Testis (tissue), 5 donors: ENCODE measurements at places on chromosomes 7 and 10.

- DNase-seq, result no peak
Observed at GRCh38 chr10:29356931-29357330, 68.1 kb downstream of the LYZL1 start.

DNA sequence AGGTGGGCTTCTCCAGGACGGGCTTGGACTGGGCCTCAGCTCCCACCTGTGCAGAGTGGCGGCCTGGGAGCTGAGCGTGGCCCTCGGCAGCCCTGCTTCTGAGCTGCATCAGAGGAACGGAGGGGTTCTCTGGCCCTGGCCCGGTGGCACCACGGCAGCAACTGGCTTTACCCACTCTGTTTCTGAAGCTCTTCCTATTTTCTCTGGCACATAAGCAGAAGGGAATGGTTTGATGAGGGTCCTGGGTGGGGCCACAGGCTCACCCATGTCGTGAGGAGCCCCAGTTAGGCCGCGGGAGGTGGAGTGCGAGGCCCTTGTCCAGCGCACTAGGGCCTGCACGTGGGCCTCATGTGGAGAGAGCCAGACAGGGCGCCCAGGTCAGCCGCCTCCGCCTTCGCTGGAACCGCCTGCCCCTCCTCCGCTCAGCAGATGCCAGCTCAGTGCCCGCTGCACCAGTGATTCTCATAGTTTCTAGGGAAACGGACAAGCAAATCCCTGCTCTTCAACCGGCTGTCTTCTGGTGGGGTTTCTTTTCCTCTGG is 284.0 kb downstream of the CELF2 start:
- DNase-seq, result no peak

DNA sequence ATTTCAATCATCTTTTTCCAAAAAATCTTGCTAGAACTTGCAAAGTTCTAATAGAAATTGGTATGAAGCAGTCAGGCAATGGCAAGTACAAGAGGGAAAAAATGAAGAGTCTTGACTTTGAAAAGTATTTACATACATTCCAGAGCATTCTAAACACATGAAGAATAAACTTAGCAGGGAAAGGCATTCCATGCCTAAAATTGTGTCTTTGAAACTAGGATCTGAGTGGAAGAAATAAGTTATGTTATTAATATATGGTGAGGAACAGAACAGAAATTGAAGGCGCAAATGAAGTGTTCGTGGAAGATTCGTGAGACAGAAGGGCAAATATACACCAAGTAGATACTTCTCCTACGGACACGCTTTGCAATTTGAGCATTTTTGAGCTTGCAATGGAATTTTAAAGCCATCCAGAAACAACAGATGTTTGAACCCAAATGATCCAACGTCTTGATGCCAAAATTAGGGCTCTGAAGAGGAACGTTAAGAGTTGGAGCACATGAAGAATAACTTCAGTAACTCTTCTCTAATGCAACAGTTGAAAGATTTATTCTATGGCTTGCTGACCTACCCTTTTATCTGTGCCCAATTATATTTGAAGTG is 40.6 kb upstream of the SEPTIN7 start:
- no peak for DNase-seq

- DNase-seq, result no peak
Observed at GRCh38 chr10:71015674-71016073, 127.3 kb upstream of the PCBD1 start.

DNA sequence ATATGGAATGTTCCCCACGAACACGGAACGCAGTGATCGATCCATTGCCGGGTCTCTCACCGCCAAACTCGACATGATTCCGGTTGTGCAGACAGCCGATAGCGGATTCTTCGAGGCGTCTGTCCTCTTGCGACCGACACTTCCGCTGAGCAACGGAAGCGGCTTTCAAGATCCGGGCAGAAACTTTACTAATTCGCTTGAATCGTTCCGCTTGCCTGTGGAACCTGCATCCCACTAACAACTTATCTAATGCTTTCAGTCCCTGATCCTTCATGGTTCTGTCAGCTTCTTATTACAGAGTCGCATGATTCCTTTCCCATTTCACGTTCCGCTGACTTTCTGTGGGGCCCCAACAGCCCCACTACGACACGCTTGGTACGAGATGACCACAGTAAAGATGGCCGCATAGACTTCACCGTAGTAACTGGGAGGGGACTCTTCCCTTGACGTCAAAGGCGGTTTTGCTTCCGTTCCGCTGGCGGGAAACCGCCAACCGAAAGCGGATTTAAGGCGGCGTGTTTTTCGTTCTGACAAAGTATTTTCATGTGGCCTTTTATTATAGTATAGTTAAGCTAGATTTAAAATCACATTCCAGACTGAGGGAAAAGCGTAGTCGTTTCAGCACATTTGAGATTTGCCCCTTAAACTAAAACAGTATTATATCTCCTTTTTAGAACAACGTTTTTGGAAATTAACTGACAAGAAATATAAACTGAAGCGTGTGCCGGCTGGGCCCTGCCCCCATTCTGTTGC is at the start of gene CSTF2T:
Gene CSTF2T (minus strand): TSS at position 121 of the 753 bp plus-strand sequence. CDS start 46 bp downstream, at position 75.
- peak; percentile 93 for DNase-seq

DNA sequence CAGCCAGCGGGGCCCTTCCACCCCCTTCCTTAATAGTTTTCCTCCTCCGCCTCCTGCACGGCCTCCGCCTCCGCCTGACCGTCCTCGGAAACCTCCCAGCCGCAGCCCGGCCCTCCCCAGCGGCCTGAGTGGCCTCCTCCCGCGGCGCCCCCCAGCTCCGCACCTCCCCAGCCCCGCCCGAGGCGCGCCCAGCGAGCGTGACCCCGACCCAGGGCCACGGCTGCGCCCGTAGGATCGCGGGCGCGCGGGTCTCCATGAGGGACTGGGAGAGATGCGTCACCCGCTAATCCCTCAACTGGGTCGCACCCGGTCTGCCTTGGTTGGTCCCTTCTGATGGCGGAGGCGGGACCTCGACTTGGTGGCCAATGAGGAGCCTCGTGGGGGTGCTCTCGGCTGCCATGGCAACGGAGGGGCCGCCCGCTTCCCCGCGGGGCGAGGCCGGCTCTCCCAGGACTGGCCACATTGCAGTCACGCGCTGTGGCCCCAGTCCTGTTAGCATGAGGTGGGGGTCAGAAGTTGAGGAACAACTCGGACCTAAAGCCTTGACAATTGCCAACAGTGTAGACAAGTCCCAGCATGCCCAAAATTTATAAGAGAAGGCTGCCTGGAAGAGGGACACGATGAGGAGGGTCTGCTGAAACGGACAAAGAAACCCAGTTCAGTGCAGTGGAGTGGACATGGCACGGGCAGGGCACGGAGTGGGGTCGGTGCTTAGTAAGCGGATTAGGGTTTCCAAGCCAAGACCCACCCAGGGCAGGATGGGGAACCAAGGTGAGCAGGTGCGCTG is 24.3 kb downstream of the DDIT4 start:
- peak; percentile 99 for DNase-seq

DNA sequence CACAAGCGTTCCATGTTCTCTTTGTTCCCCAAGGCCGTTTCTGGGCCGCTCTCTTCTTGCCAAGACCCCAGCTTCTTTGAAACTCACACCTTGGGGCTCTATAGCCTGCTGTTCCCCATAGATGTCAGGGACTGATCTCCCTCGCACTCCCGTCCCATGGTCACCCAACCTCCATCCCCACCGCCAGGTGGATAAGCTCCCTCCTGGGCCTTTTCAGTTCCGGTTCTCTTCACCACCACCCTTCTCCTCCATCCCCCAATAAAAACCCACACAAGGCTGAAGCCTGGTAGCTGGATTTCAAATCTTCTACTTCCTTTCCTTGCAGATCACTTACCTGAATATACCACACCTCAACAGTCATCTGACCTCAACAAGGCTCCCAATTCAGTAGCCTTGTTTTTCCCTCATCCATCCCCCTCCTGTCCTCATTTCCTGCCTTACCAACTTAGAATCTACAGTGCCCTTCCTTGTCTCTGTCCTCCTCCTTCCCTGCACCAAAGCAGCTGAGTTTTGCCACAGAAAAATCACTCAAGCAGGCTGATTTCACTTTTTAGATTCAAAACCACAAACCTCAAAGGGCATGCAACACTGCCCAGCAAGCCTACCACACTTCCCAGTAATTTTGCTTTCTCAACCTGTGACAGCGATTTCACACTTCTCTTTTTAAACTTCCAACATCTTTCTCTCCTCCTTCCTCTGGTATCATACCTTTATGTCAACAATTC is 7.7 kb downstream of the SLC37A3 start:
- no peak for DNase-seq

DNA sequence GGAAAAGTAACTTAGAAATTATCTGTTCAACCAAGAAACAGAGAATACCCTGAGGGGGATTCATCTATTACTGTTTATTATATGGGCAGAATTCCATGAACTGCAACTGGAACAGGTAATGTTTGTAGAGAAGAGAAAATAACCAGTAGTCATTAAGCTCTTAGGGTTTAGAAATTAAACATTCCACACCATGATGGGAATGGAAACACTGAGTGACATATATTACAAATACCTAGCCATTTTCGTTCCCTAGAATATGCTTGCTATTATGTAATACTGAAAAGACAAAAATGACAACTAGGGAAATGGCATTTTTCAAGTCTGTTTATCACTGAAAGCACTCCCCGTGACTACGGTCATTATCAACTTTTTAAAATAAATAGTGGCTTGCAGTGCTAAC is 1007.4 kb downstream of the GATA3 start:
- no peak for DNase-seq
